ENCODE measurements at places on chromosomes 7 and 10.
A peak's percentile ranks its signal among the peaks of the same experiment; 100 is the strongest.

DNA sequence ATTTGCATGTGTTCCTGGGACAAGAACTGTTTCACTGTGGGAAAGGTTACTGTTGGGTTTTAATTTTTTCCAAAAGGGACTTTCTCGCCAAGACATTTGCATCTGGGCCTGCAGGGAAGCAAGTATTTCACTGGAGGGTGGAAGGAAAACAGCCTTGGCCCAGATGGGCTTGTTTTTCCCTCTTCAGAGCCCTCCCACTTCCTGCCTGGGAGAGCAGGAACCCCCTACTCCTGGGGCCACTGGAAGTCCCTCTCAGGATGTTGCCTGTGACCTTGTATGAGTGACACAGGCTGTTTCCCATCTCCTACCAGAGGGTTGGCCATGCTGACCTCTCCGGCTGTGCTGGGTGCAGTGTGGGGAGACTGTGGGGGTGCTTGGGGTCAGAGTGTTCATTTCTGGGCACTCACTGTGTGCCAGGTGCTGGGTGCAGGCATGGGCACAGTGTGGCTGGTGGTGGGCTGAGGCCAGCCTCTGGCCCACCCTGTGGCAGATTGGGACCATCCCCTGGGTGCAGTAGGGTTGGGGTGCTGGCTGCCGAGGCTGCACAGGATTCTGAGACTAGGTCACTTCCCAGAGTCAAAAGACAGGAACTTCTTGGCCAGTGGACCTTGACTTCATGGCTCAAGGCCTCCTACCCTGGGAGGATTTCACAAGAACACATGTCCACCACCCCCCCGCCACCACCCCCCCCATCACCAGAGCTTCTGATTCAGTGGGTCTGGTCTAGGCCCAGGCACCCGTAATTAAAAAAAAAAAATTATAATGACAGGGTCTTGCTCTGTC is 10.2 kb downstream of the TSPAN15 start:
- no peak for DNase-seq

GRCh38 chr7:82410461-82410860 is 33.1 kb downstream of the CACNA2D1 start:
- DNase-seq = peak; percentile 6

DNA sequence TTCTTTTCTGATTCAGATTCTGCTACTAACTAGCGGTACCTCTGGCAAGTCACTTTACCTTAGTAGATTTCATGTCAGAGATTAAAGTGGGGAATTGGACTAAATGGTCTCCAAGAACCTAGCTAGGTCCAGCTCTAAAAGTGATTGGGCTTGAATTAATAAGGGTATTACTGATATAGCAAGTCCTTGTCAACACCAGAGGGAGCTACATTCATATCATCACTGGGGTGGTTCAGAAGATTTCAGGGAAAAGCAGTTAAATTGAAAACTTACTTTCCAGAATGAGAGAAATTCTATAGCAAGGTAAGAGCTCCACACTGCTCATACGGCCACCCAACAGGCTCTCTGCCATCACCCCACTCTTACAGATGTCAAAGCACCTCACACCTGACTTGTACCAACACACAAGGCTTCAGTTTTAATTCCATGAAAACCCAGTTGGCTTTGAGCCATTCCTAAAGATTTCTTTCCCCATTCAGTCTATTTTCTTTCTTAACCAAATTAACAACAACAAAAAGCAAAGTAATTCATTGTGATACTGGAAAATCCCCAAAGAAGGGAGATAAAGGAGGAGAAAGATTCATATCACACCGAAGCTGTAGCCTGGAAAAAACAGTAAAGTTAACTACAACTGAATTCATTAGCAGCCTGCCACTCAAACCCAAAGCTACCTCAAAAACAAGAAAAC is 38.0 kb upstream of the SPOCK2 start:
- no peak for DNase-seq

DNA sequence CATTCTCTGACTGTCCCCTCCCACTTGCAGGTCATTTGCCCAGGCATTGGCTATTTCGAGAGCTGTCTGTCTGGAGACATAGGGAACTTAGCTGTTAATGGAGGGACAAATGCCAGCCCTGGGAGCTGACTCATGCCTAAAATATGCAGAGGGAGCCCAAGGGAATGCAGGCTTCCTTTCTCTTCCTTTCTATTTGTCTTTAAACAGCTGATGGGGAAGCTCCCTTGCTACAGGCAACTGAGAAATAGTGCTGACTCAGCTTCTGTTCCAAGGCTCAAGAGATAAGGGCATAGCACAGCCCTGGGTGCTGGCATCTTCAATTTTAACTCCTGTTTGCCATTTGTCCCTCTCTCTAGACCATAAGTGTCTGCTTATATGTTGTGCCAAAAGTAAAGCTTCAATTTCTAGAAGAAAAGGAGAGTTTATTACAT is 82.7 kb upstream of the C1GALT1 start:
- no peak for DNase-seq

- no peak for DNase-seq
These were observed 4.7 kb upstream of the LOXL4 start for GRCh38 chr10:98272656-98273055.

DNA sequence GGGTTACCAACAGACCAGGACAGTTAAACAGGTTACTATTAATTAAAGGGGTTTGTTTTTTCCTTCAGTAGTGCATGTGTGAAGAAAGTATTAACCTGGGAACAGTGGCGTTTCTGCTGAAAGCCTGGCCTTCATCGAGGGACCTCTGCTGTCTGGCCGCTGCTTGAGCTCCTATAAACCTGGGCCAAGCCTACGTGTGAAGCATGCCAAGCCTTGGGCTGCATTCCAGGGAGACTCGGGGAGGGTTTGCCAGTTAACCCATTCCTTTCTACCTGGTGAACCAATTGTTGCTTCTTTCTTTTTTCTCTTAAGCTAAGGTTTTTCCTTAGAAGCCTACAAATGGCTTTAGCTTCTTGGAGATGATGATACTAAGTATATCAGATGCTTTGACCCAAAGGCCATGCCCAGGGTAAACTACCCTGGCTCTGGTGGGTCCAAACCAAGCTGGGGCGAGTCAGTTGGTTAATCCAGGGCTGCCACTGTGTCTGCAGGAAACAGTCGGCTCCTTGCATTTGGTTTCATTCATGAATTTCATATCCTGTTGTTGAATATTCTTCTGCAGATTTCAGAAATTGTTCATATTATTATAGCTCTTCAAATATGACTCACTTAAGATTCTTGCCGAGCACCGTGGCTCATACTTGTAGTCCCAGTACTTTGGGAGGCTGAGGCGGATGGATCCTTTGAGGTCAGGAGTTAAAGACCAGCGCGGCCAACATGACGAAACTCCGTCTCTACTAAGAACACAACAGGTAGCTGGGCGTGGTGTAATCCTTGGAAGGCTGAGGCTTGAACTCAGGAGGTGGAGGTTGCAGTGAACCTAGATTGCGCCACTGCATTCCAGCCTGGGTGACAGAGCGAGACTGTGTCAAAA is 23.8 kb downstream of the PFKP start:
- peak; percentile 66 for DNase-seq

GRCh38 chr10:12687996-12688395 is 313.5 kb downstream of the CCDC3 start:
- no peak for DNase-seq

- DNase-seq = no peak
These were observed 7.7 kb downstream of the CUL1 start for GRCh38 chr7:148706368-148706767.

DNA sequence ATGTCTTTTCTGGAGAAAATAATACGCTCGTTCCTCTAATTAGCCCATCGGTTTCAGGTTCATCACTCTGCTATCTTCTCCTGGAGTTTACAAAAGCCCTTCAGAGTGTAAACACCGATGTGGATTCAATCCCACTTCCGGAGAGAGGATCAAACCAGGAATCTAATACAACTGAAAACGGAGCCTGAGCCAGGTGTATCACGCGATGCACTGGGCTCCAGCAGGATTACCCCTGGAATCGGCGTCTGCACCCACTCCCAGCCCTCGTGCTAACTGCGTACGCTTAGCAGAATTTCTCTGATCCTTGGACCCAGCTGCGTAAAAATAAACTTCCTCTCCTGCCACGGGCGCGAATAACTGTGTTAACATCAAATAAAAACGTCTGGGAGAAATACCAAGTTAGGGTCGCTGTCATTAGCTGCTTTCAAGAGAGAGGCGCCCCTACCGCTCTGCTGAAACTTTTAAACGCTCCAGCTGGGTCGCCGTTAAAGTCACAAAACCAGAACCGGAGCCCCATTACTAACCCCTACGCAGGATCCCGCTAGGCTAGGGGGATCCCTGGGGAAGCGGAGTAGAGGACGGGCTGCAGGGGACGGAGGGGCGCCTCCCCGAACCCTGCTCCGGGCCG is 502 bp downstream of the ZNF3 start:
- DNase-seq = peak; percentile 75

- peak; percentile 46 for DNase-seq
These were observed 64.2 kb downstream of the BICC1 start for GRCh38 chr10:58576751-58577436.

Data from NCI-H2029 treated with DMSO at 0.1 percent for 48 hours (cell line).